ENCODE measurements at places on chromosomes 6 and 20. TPM values are rescaled to one million over a fixed set of nuclear protein-coding genes. Genes with fewer than 3 reads are reported as not detected.

Gene ACSS1
- 30.6 TPM for total RNA-seq

Gene NTSR1
- 0.09 TPM for total RNA-seq

Gene SMPD2
- 17.4 TPM for total RNA-seq

Gene GSTA4
- 17.4 TPM for total RNA-seq

Gene NKAPL
- 1.2 TPM for total RNA-seq

Gene NEURL2
- 27.5 TPM for total RNA-seq

Gene ZC2HC1B
- not detected for total RNA-seq

Measured in kidney (tissue), 22 donors.